CD4-positive, alpha-beta T cell treated with Interleukin-15 for 4 hours (primary cell): ENCODE measurements at places on chromosomes 1 and 21.
A peak's percentile ranks its signal among the peaks of the same experiment; 100 is the strongest.

- DNase-seq: no peak
These were observed 120.3 kb downstream of the KCNK2 start for GRCh38 chr1:215202868-215203267.

DNA sequence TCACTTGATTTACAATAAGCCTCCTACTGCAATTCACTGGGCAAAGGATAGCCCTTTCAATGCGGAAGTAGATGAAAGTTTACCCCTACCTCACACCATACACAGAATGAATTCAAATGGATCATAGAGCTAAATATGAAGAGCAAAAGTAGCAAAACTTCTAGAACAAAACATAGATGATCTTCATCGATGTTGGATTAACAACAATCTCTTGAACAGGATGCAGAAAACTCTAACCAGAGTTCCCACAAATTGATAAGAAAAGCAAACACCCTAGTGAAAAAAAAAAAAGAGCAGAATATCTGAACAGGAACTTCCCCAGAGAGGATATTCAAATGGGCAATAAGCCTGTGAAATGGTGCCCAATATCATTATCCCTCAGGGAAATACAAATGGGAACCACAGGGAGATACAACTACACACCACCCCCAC, 1.9 kb upstream of the UBASH3A start:
- no peak for DNase-seq

GRCh38 chr1:162471290-162471853, 26.2 kb upstream of the UHMK1 start:
- no peak for DNase-seq

GRCh38 chr1:17342014-17342441, 30.0 kb upstream of the PADI6 start:
- DNase-seq: no peak

DNA sequence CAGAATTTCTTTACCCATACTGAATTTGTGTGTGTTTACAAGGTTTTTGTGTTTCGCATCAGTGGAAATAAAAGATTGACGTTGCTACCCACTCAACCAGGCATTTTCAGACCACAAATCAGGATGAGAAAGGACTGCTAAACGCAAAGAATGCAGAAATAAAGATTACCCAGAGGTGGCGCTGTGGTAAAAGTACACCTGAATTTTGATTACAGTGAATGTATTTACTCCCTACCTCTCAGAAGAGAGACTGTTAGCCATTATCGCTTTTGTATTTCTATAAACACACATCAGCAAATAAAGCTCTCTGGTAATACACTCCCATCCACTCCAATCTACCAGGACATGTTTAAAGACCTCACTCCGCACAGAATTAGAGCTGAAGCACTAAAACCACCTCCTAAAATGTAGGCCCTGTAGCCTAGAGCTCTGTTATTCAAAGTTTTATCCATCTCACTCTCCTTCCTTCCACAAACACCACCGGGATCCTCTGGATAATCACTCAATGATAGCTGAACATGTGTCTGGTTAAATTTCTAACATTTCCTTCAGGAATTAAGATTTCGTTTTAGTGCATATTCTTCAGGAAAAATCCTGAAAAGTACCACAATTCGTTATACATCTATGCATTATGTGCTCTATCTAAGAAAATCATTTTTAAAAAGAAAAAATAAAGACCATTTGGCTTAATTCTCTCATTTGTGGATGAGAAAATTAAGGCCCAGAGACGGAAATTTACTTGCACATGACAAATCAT, 2.5 kb upstream of the LMO4 start:
- peak; percentile 75 for DNase-seq

- DNase-seq: no peak
These were observed 426.5 kb upstream of the CAMK1G start for GRCh38 chr1:209156991-209157390.

DNA sequence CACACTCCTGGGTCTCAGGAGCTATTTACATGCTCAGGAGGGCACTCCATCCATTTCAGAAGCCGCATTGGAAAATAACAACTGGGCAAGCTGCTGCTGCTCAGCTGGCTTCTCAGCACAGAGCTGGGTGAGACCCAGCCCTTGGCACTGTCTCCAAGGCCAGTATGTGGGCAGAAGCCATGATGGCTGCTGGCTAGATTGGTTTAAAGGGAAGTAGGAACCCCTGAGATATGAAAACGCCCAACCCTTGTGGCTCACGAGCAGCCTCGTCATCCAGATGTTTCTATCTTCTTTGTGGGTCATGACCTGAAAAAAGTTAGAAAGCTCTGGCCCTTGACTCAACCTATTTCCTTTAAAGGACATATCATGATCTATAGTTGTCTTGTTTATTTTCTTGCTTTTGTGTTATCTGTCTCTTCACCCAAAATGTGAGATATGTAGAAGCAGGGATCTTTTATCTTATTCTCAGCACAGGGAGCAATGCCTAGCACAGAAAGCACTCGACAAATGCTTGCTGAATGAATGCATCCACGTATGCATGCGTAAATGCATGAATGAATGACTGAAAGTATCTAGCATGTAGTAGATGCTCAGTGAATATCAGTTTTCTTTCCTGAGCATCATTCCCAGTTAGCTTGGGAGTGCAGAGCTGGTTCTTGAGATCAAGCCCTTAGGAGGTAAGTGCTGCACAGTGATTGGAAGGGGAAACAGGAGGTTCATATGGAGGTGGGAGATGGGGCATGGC, 11.6 kb downstream of the MYBPH start:
- no peak for DNase-seq

GRCh38 chr1:167819849-167820683, 93.9 kb downstream of the ADCY10 start:
- no peak for DNase-seq

- DNase-seq: no peak
These were observed 16.8 kb downstream of the GNG4 start for GRCh38 chr1:235632506-235633401.

DNA sequence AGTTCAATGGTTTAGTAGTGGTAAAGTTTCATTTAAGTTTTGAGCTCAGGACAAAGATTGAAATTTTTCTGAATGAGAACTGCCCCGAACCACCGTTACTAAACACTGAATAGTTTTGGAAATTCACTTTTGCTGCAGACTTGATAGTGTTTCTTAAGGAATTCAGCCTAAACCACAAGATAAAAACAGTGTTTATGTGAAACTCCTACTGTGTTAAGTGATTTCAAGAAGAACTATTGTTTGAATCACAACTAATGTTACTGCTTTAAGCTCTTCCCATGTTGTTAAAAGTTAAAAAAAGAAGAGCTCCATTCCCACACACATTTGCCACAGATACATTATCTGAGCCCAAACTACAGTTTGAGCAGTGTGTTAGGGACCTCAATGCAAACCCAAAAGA, 159.2 kb downstream of the DYRK1A start:
- DNase-seq: no peak
